ENCODE measurements at places on chromosomes 1 and 21.
A peak's percentile ranks its signal among the peaks of the same experiment; 100 is the strongest.

DNA sequence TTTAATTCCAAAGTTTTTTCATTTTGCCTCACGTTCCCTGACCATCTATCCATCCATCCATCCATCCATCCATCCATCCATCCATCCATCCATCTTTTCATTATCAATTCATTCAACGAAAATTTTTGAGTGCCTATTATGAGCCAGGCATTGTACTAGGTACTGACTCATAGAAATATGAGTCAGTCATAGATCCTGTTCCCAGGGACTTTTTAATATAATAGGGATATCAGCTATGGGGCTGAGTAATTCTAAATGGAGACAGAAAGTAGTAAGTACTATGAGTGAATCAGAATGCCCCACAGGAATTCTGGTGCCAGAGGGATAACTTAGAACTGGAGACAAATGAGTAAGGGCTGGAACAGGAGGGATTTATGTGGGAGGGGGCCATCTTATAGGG is 49.8 kb upstream of the GNG12 start:
- DNase-seq: no peak

DNA sequence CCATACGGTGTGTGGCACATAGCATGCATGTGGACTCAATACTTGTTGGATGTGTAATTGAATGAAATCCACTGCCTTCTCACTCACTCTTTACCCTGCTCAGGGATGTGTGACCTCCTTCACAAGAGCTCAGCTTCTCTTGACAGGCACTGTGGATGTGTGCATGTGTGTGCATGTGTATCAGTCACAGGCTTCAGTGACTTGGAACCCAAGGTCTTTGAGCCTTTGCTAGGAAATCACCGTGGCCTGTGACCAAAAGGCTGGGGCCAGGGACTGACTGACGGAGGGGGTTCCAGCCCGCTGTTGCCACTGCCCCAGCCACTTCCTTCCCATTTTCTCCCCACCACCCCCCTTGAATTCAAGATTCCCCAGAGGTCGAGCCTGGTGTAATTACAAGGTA is 144.4 kb upstream of the POU3F1 start:
- no peak for DNase-seq

GRCh38 chr1:154760469-154760933 is 109.6 kb downstream of the KCNN3 start:
- no peak for DNase-seq

GRCh38 chr1:101200513-101200912 is 36.3 kb upstream of the S1PR1 start:
- DNase-seq: no peak

GRCh38 chr21:39186676-39187075 is 3.4 kb upstream of the PSMG1 start:
- DNase-seq: no peak

DNA sequence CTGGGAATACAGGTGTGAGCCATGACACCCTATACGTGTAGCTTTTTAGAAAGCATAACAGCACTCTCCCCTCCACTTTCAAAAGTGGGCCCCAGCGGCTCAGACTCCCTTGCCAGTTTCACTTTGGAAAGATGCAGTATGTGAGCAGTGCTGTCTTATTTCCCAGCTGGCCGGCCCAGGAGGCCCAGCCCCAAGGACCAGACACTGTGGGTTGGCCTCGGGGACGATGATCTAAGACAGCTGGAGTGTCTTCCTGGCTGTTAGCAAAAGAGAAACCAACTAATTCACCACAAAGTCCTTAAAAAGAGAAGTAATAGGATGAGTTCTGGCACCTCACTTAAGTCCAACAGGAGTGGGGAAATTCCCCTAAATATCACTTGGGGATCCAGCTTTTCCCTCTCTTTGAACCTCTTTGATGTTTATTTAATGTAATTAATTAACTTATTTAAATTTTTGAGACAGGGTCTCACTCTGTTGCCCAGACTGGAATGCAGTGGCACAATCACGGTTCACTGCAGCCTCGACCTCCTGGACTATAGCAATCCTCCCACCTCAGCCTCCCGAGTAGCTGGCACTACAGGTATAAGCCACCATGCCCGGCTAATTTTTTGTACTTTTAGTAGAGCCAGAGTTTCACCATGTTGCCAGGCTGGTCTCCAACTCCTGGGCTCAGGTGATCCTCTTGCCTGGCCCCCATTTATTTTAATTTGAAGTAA is 17.6 kb upstream of the CLIC4 start:
- no peak for DNase-seq

DNA sequence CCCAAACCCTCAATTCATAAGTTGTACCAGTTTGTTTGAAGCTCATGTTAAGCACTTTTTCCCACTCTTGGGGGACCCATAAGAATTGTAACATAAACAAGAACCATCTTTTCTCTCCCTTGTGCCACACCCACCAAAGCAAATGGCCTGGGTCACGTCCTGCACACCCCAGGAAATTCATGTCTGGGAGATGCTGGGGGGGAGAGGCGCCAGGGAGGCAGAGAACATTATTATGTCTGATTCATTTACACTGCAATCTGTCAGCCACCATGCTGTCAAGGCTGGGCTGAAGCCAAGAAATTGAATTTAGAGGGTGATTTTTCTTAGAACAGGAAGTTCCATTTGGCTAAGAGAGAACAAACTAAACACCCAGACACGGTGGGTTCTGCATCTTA is 37.2 kb upstream of the IPO9 start:
- peak; percentile 81 for DNase-seq

DNA sequence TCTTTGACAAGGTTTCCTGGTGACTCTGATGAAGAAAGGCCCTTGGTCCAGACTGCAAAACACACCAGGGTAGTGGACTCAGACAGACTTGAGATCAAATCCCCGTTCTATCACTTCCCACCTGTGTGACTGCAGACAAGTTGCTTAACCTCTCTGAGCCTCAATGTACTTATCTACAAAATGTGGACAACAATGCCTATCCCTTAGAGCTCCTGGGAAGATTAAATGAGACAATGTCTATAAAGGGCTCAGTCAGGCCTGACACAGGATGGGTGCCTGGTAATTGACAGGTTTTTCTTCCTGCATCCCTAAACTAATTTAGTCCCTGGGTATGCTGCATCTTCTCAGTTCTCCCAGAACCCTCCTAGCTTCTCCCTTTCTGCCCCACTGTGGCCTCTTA is 37.9 kb upstream of the ZBTB40 start:
- DNase-seq: no peak

GRCh38 chr1:185699874-185700273 is 34.3 kb upstream of the HMCN1 start:
- DNase-seq: no peak

- DNase-seq: peak; percentile 97
These were observed 1013.8 kb downstream of the PLA2G4A start for GRCh38 chr1:187842406-187843165.

- DNase-seq: no peak
These were observed 69.5 kb downstream of the RHOU start for GRCh38 chr1:228804640-228805413.

- no peak for DNase-seq
These were observed 27.9 kb downstream of the LIN9 start for GRCh38 chr1:226281058-226281457.

GRCh38 chr1:30632481-30632880 is 90.9 kb downstream of the MATN1 start:
- DNase-seq: no peak

DNA sequence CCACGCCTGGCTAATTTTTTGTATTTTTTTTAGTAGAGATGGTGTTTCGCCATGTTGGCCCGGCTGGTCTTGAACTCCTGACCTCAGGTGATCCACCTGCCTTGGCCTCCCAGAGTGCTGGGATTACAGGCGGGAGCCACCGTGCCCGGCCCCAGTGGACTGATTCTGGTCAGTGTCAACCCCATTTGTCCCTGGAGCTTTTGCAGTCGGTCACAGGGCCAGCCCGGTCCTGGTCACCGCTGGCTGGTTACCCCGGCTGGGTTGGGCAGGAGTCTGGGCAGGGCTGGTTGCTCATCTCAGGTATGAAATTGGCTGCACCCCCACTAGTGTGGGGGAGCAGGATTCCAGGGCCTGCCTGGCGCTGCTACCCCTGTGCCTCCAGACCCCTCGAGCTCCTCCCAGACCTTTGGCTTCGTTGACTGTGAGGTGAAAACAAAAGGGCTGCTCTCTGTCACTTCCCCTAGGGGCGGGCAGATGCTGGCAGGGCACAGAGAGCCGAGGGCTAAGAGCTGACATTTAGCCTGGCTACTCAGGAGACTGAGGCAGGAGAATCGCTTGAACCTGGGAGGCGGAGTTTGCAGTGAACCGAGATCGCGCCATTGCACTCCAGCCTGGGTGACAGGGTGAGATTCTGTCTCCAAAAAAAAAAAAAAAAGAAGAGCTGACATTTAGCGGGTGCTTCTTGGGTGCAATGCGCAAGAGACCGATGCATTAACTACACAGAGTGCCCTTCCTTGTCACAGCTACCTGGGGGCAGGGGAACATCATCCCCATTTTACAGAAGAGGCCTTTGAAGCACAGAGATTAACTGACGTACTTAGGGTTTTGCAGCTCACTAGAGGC is 10.6 kb downstream of the TNFRSF1B start:
- no peak for DNase-seq

DNA sequence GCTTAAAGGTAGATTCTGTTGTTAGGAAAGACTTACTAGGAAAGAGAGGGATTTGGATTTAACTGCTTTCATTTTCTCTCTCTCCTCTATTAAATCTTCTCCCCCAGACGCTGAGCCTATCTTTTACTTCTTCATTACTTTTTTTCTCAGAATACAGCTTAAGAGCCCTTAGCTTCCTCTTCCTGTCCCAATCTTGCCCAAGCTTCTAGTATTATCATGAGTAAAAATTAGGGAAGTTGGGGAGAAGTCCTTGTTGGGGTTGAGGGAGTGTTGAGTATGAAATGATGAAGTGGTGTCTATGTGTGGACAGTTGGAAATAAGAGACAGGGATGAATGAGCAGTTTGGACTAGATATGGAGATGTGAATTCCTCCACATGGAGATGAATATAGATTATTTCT is 35.0 kb downstream of the ACP6 start:
- no peak for DNase-seq

GRCh38 chr1:167499106-167499505 is 19.2 kb downstream of the CD247 start:
- DNase-seq: no peak

DNA sequence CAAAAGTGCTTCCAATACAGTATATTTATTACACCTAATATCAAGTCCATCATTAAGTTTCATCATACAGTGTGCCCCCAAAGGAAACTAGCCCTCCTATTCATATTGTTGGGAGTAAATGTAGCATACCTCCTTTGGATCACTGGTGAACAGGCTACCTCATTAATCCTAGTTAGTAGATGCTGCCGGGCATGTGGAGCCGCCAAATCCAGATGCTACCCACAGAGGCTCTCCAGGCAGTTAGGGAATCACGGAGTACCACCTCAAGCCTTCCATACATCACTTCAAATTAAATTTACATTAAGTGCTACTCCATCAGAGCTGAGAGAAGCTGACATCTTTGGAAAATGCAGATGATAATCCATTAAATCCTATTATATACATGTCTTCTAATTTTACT is 121.7 kb upstream of the FOXD3 start:
- no peak for DNase-seq

DNA sequence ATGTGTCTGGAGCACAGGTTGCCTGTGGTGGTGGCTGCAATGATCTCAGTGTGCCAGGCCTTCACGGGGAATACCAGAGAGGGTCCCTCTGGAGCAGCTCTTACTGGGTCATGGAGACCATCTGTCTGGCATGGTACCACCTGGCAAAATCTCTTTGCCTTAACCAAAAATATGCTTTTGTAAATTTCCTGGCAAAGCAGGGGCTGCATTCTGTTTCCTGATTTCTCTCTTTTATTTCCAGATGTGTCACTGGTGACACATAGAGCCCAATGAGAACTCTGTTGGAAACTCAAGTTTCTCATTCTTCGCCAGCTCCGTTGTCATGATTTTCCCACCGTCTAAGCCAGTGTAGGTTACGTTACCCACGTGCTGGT is 136.5 kb downstream of the FGGY start:
- DNase-seq: no peak

DNA sequence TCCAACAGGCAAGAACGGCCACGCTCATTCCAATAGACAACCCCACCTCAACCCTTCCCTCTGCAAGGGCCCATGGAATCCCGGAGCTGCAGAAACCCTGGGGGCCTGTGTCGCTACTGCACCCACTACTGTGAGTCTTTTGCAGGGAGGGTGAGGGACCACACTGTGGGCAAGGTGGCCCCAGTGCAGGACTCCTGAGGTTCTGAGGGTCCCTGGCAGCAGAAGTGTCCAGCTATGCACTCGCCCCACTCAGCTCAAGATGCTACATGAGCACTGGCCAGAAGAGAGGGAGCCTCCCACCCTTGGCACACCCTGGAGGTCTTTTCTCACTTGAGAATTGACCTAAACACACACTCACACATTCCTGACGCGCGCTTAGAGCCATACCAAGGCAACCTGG is 2.1 kb upstream of the PAX7 start:
- no peak for DNase-seq

- DNase-seq: no peak
These were observed 715.7 kb upstream of the ZP4 start for GRCh38 chr1:238606457-238606856.

DNA sequence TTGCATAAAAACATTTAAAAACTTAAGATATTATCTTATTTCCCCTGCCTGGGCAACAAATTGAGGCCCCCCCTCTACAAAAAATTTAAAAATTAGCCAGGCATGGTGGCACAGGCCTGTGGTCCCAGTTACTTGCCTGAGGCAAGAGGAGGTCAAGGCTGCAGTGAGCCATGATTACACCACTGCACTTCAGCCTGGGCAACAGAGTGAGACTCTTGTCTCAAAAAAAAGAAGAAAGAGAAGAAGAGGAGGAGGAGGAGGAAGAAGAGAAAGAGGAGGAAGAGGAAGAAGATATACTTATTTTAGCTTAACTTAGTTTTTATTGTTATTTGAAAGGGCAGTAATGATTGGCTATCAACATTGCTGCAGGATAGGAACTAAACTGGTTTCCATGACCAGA is 73.8 kb upstream of the IPO9 start:
- DNase-seq: no peak

- no peak for DNase-seq
These were observed 34.7 kb upstream of the RIPK4 start for GRCh38 chr21:41801321-41802197.

DNA sequence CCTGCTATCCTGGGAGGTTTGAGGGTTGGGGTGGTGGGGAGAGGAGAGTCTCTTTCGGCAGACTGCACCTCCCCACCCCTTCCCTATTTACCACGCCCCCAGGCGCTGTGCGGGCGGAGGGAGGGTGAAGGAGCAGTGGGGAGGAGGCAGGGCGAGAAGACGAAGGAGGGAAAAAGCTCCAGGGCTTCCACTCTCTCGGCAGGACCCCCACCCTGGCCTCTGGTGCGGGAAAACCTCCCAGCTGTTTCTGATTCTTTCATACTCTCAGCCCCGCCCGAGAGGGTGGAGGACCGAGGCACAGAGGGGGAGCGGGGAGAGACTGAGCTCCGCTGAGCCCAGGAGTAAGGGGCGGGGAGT is 866 bp upstream of the WNT2B start:
- DNase-seq: no peak

- DNase-seq: no peak
These were observed 33.5 kb downstream of the KCNC4 start for GRCh38 chr1:110243574-110243973.

DNA sequence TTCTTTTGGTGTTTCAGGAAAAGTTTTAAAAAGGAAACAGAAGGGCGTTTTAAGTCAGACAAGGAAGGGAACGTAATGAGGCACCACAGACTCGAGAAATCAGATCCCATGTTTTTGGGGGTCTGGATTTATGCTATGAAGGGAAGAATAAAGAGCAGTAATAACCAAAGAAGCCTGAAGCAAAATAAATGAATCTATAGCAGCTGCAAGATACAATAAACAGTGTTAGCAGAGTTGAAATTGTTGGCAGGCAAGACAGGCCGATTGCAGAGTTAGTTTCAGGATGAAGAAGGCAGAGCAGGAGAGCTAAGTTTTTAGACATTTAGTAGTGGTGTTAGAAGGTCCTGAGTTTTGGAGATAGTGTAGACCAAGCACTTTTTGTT is 425 bp downstream of the DDR2 start:
- DNase-seq: peak; percentile 64

- DNase-seq: no peak
These were observed 91.0 kb downstream of the OLFML2B start for GRCh38 chr1:161932668-161933067.
